ENCODE measurements at places on chromosomes 6 and 20. TPM values are rescaled to one million over a fixed set of nuclear protein-coding genes. Genes with fewer than 3 reads are reported as not detected.

The CDH4 gene
- total RNA-seq, result 7.4 TPM

The MUC22 gene
- total RNA-seq, result not detected

The CLVS2 gene
- total RNA-seq, result 0.73 TPM

GRCh38 chr6:151842816-151843215 lies 35.3 kb downstream of the ESR1 start:
- H3K4me1 ChIP-seq, result no peaks in the 10 kb centered on the region
- no peak overlapping the region for H3K4me3 ChIP-seq
- no peaks in the 10 kb centered on the region for H3K36me3 ChIP-seq
- H3K27me3 ChIP-seq, result peaks cover 1% of the 10 kb centered on the region

- DNase-seq, result no peak
- no peaks in the 10 kb centered on the region for H3K36me3 ChIP-seq
- H3K4me1 ChIP-seq, result no peaks in the 10 kb centered on the region
- H3K27me3 ChIP-seq, result no peaks in the 10 kb centered on the region
- no peak overlapping the region for H3K4me3 ChIP-seq
Measured at GRCh38 chr6:123980311-123980710, 176.6 kb downstream of the NKAIN2 start.

GRCh38 chr6:11812439-11812838 lies 33.8 kb upstream of the ADTRP start:
- no peak overlapping the region for H3K4me3 ChIP-seq
- H3K36me3 ChIP-seq, result no peaks in the 10 kb centered on the region
- no peaks in the 10 kb centered on the region for H3K4me1 ChIP-seq
- no peaks in the 10 kb centered on the region for H3K27me3 ChIP-seq
- DNase-seq, result no peak

- no peaks in the 10 kb centered on the region for H3K36me3 ChIP-seq
Measured at GRCh38 chr6:140677781-140678528, 1303.5 kb upstream of the CITED2 start.

Measured in H1 (cell line).